WTC11 (cell line): ENCODE measurements at places on chromosomes 3 and 15. TPM values are rescaled to one million over a fixed set of nuclear protein-coding genes. Genes with fewer than 3 reads are reported as not detected.

Gene UBA7
- 1.2 to 1.9 TPM (median 1.6 TPM) in 3 replicates for total RNA-seq

Gene MAP2K1
- 89.5 to 93.0 TPM (median 90.4 TPM) in 3 replicates for total RNA-seq

Gene TMC3
- not detected in 3 replicates for total RNA-seq

Gene SNURF
- 50.8 to 77.2 TPM (median 66.8 TPM) in 3 replicates for total RNA-seq

Gene FHIT
- 2.6 to 8.0 TPM (median 7.1 TPM) in 3 replicates for total RNA-seq

Gene UPK1B
- total RNA-seq, result 0.18 to 0.42 TPM (median 0.41 TPM) in 3 replicates

Gene PARP14
- total RNA-seq, result 15.9 to 17.6 TPM (median 16.8 TPM) in 3 replicates

Gene ASB7
- 11.5 to 13.4 TPM (median 12.9 TPM) in 3 replicates for total RNA-seq

Gene KNG1
- total RNA-seq, result 0.13 to 0.44 TPM (median 0.34 TPM) in 3 replicates

Gene CD96
- total RNA-seq, result 0.33 to 0.94 TPM (median 0.50 TPM) in 3 replicates

Gene GABRB3
- 168 to 203 TPM (median 172 TPM) in 3 replicates for total RNA-seq

Gene EXOG
- 12.2 to 13.7 TPM (median 12.9 TPM) in 3 replicates for total RNA-seq

Gene IL17RC
- total RNA-seq, result 10.1 to 11.8 TPM (median 10.2 TPM) in 3 replicates

Gene NEK11
- total RNA-seq, result 1.6 to 1.8 TPM (median 1.7 TPM) in 3 replicates

Gene GATA2
- 1.3 to 1.6 TPM (median 1.5 TPM) in 3 replicates for total RNA-seq

Gene VILL
- 4.7 to 5.9 TPM (median 4.7 TPM) in 3 replicates for total RNA-seq

Gene ADAMTS17
- 1.8 to 2.8 TPM (median 2.2 TPM) in 3 replicates for total RNA-seq

Gene IGDCC3
- 49.2 to 53.5 TPM (median 53.5 TPM) in 3 replicates for total RNA-seq

Gene TRH
- 0.16 to 0.27 TPM (median 0.22 TPM) in 3 replicates for total RNA-seq

Gene SCN11A
- 0.13 to 0.27 TPM (median 0.25 TPM) in 3 replicates for total RNA-seq

Gene TMEM158
- 17.9 to 19.0 TPM (median 18.5 TPM) in 3 replicates for total RNA-seq

Gene FES
- 9.7 to 10.2 TPM (median 10.0 TPM) in 3 replicates for total RNA-seq

Gene C3orf70
- 0.64 to 0.70 TPM (median 0.69 TPM) in 3 replicates for total RNA-seq
